CD4-positive, alpha-beta T cell treated with Interleukin-6 at 100 ng/mL for 8 hours (primary cell): ENCODE measurements at places on chromosomes 6 and 20.

DNA sequence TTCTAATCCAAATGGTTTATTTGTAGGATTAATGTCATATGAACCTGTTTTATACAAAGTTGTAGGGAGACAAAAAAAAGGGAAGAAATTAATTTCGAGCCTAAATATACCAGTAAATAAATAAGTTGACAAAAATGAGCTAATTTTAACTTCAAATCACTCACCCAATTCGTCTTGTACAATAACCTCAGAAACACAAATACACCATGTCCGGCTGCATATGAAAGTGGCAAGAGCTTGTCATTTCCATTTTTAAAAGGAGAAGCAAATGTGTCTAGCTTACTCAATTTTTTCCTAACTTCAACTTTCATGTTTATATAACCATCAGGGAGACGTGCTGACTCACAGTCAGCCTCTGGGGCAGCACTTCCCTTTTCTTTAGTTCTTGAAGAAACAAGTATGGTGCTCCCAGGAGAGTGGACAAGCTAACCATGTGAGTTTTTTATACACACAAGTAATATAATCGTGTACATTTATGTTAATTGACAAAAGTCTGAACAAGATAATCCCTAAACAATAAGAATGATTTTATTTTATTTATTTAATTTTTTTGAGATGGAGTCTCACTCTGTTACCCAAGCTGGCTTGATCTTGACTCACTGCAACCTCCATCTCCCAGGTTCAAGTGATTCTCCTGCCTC, 55.5 kb upstream of the SGK1 start:
- peak; percentile 11 for DNase-seq

DNA sequence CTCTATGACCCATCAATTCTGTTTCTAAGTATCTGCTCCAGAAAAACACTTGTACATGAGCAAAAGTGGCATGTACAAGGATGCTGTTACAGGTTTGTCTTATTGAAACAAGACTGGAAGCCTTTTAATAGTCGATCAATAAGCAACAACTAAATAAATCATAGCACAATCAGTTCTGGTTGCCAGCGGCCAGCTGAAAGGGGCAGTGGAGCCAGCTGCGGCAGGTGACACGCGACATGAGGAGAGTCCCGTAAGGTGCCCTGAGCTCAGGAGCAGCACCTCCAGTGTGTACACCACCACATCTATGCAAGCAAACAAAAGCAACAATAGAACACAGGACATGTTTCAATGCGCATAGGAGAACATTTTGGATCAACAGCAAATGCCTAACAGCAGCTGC, 20.7 kb upstream of the NNAT start:
- no peak for DNase-seq

GRCh38 chr6:116596815-116597214, 19.5 kb upstream of the RSPH4A start:
- no peak for DNase-seq

GRCh38 chr6:139144490-139145085, 9.7 kb downstream of the HECA start:
- no peak for DNase-seq

DNA sequence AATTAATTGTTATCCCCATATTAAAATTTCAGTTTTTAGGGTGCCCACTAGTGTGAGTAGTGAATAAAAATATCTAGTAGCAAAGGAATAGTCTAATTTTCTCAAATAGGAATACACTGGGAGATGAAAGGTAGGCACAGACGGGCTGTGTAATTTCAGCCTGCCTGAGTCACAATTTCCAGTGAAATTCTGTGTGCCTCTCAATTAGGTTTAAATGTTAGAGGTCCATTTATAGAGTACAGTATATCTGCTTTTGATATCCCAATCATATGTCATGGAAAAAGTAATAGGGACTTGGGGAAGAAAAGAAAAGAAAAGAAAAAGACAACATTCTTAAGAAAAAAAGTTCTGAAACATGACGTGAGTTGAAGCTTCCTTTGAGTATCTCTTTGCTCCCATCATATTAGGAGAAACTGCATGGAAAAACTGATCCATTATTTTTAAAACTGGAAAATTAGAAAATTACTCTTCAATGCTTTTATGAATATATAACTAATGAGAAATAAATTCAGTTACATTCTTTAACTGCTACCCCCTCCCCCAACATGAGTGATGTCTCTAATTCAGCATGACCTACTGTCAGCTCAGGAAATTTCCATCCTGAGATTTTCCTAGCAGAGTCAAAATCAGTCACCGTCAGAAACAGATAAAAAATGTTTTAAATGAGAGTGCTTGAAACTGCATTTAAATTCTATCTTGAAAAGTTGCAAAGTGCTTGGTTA, 473.8 kb upstream of the HSF2 start:
- DNase-seq: no peak

GRCh38 chr6:23343610-23344306, 774.4 kb downstream of the HDGFL1 start:
- no peak for DNase-seq

DNA sequence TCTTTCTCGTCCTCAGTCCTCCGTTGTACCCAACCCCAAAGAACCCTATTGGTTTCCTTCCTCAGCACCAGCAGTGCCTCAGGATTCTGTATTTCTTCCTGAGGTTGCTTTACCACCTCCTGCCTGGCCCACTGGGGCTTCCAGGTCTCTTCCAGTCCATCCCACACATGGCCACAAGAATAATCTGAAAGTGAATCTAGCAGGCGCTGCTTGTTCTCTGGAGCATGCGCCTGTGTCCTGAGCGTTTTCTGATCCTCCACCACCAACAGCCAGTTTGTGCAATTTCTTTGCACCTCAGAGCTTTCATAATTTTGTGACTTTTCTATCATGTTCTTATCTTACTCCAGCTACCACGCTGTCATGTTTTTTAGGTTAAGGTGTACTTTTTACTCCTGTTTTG, 11.6 kb upstream of the HSP90AB1 start:
- DNase-seq: no peak

GRCh38 chr6:5532941-5533340, 271.6 kb downstream of the FARS2 start:
- DNase-seq: no peak

DNA sequence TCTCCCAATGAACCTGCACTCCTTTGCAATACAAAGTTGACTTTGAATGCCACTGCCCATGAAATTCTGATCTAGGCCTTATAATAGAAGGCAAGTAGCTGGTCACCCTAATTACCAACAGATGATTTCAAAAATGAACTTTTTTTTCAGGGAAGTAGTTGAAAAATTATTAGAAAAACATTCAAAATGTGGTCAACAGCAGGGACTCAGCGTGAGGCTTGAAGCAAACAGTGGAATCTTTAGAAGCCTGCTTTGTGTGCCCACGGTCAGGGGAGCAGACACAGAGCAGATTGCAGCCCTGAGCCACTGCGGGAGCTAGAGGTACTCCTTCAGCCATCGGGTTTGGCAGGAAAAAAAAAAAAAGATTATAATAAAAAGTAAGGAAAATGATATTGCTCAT, 87.1 kb upstream of the HEY2 start:
- no peak for DNase-seq

DNA sequence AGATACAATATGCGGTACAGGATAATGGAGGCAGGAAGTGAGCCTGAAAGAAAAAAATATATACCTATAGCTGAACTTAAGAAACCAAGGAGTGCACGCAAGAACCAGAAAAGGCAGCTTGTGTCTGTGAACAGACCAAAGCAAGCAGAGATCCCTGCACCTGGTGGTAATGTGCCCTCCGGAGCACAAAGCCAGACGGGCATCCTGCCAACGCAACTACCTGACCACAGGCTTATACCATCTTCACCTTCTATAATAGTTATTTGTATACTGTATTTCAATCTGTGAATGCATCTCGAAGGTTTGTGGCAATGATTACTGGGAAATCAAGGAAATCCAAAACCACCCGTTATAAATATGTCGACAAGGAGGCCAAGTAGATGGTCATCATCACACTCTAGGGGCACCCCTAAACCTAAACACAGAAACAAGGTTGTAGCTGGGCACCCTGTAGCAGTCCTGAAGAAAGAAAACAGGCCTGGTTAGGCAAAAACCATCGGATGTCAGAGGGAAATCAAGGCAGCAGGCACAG, 801 bp downstream of the FBXL4 start:
- DNase-seq: peak; percentile 35

- no peak for DNase-seq
These were observed 25.6 kb downstream of the FUCA2 start for GRCh38 chr6:143485967-143486366.

- no peak for DNase-seq
These were observed 150.9 kb downstream of the DST start for GRCh38 chr6:56491606-56492328.

- DNase-seq: no peak
These were observed 76.1 kb downstream of the DTD1 start for GRCh38 chr20:18663932-18664331.

- peak; percentile 75 for DNase-seq
These were observed 149.7 kb upstream of the TNFAIP3 start for GRCh38 chr6:137717074-137718073.

- DNase-seq: no peak
These were observed 24.3 kb upstream of the EMILIN3 start for GRCh38 chr20:41390889-41391288.

GRCh38 chr6:43186019-43186418, 4.0 kb downstream of the CUL9 start:
- no peak for DNase-seq

DNA sequence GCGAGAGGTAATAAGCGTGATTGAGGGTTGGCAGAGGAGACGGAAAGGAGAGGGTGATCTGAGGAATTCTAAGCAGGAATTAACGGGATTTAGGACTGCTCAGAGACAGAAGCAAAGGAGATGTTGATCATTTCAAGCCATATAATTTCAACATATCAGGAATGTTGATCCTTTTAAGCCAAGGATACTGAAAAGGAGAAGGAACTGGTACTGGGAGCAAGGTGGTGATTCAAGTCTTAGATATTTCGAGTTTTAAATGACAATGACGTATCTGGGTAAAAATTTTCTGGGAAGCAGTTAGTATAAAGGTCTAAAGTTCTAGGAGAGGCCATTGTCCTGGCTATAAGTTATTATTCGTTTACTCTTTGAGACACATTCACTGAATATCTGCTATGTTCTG, 91.3 kb upstream of the OGFRL1 start:
- DNase-seq: no peak

- no peak for DNase-seq
These were observed 337.4 kb downstream of the CBLN4 start for GRCh38 chr20:55667955-55668354.

DNA sequence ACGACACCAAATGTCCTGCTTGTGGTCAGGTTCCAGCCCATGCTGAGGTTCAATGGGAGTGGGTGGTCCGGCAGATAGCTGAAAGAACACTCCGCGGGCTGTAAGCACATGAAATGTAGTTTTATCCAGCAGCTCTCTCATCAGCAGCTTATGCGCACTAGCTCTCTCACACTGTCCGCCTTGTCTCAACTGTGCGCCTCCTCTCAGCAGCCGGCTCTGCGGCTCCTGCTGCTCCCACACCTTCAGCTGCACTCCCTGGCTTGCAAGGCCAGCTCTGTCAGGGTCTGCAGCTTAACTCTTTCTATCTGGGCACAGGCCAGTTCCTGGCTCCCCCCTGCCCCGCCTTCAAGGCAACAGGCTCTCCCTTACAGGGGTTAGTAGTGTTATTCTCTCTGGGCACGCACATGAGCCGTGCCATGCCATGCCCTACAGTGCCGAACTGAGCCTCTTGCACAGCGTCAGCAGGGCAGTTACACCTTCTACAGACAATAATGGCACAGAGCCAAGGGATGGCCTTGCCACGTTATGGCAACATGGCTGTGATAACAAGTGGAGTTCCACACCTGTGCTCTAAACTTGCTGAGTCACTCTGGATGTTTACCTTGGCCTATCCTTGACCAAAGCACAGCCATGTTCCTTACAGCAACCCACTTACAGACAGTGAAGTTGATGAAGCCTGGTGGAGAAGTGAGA, 84.0 kb upstream of the LRFN2 start:
- DNase-seq: no peak

DNA sequence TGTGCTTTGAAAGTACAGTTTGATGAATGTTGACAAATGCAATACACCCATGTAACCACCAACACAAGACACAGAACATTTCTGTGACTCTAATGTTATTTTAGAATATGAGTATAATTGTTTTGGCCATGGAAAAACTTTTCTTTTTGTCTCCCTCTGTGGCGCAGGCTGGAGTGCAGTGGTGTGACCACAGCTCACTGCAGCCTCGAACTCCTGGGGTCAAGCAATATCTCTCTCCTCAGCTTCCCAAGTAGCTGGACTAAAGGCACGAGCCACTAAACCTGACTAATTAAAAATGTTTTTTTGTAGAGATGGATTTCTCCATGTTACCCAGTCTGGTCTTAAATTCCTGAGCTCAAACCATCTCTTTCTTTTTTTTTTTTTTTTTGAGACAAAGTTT, 20.3 kb upstream of the BCAS4 start:
- no peak for DNase-seq

GRCh38 chr6:15365273-15365687, 119.4 kb downstream of the JARID2 start:
- peak; percentile 45 for DNase-seq

DNA sequence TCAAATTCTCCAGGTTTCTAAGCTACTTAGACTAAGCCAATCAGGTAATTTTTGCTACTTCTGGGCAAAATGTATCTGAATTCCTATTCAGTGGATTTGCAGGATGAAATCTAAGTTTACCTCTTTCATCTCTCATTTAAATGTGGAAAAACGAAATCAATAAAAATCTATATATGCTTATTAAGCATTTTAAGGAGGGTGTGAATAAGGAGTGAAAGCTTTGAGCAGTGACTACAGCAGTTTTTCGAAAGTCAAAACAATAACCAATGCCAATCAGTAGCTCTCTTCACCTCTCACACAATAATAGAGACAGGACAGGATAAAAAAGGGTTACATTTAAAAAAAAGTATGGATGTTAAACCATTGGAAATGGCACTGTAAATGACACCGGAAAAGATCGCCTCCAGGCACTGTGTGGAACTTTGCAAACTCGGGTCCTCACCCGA, 476 bp upstream of the BCKDHB start:
- DNase-seq: no peak

DNA sequence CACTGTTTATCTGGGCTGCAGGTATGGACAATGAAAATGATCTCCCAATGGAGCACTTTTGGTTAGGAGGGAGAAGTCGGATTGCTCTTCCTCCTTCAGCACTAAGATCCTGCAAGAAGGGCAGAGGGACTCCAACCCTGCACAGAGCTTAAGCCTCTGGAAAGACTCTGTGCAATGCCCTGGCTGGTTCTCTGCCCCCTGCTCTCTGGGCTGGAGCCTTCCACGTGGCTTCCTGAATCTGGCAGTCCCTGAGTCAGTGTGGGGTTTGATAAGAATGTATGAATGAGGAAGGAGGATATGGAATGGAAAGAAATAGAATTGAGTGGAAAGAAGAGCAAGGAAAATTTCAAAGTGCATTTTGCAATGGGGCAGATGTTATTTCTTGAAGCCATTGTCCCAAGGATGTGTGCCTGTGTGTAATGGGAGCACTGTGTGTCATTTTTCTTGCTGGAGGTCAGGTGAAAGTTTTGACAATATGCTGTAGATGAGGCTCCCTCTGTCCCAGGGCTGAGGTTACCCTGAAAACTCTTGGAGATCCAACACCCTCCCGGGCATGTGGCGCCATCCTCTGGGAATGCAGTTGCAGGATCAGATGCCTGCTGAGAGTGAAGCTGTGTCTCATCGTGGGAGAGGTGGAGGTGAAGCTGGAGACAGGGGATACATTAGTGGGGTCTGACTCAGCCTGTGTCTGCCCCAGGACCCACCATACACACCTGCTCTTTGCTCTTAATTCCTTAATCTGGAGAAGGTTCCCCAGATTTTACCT, 16.3 kb upstream of the CST9L start:
- DNase-seq: no peak
